ENCODE measurements at places on chromosomes 5 and 9.

DNA sequence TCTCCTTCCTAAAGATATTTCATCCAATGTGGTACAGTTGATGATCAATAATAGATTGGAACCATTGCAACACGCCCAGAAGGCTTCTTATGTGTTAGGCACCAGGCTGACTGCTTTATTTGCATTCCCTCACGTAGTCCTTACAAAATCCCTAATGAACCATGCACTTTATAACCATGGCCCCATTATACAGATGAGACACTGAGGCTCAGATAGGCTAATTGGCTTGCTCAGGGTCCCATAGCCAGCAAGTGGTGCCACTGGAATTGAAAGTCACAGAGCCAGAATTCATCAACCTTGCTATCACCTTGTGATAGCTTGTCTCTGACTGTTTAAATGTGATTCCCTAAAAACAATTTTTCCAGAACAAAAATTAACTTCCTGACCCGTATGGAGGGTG is 27.8 kb upstream of the RAI14 start:
- DNase-seq = no peak

DNA sequence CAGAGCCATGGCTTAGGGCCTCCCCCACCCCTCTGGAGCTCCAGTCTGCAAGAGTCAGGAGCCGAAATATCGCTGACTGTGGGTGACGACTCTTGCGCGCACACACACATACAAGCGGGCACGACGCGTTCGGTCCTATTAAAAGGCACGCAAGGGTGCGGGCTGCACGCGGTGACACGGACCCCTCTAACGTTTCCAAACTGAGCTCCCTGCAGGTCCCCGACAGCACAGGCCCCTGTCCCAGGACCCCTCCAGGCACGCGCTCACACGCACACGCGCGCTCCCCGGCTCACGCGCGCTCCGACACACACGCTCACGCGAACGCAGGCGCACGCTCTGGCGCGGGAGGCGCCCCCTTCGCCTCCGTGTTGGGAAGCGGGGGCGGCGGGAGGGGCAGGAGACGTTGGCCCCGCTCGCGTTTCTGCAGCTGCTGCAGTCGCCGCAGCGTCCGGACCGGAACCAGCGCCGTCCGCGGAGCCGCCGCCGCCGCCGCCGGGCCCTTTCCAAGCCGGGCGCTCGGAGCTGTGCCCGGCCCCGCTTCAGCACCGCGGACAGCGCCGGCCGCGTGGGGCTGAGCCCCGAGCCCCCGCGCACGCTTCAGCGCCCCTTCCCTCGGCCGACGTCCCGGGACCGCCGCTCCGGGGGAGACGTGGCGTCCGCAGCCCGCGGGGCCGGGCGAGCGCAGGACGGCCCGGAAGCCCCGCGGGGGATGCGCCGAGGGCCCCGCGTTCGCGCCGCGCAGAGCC is at the start of gene GRIN1:
TSS of gene GRIN1 (plus strand) at position 433 of the 746 bp plus-strand sequence. CDS start 333 bp downstream, outside the sequence.
- DNase-seq = peak; percentile 43

GRCh38 chr5:15386122-15386521 is 113.9 kb upstream of the FBXL7 start:
- DNase-seq = no peak

GRCh38 chr9:133852431-133852830 is 114.3 kb upstream of the SARDH start:
- no peak for DNase-seq
